Naive thymus-derived CD8-positive, alpha-beta T cell (primary cell): ENCODE measurements at places on chromosomes 2 and 18.

DNA sequence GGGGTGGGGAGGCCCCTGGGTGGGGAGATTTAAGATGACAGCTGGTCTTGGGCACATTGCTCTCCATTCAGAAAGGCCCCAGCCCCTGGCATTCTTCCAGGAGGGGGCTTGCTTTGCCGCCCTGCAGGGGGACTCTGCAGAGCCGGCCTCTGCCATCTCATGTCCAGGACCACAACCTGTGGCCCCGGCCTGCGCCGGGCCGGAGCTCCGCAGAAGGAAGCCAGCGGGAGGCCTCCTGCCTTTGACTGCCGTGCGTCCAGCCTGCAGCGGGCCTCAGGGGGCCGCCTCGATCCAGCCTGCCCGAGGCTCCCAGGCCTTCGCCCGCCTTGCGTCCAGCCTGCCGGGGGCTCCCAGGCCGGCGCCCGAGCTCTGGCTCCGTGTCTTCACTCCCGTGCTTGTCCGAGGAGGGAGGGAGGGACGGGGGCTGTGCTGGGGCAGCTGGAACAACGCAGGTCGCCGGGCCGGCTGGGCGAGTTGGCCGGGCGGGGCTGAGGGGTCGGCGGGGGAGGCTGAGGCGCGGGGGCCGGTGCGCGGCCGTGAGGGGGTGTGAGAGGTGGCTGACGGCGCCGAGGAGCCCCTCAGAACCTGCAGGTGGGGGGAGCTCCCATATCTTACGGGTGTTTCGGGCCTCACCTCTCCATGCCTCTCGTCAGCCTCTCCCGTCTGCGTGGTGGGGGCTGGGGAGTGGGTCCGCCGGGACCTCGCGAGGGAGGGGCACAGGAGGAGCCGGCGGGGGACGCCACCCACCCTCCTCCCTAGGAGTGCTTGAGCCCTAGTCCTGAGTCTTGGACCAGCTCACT is 20.4 kb downstream of the GPC1 start:
- no peak for DNase-seq

DNA sequence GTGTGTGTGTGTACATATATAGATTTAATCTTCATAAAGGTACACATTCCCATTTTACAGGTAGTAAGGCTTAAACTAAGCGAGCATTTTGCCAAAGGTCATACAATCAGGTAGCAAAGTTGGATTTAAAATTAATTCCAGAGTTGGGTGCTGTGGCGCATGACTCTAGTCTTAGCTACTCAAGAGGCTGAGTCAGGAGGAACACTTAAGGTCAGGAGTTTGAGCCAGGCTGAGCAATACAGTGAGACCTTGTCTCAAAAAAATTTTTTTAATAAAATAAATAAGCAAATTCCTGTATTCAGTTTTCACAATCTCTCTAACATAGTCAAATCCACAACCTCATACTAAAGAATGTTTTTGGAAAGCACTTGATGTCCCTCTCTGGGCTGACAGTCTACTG is 111.5 kb upstream of the LDLRAD4 start:
- DNase-seq: no peak

DNA sequence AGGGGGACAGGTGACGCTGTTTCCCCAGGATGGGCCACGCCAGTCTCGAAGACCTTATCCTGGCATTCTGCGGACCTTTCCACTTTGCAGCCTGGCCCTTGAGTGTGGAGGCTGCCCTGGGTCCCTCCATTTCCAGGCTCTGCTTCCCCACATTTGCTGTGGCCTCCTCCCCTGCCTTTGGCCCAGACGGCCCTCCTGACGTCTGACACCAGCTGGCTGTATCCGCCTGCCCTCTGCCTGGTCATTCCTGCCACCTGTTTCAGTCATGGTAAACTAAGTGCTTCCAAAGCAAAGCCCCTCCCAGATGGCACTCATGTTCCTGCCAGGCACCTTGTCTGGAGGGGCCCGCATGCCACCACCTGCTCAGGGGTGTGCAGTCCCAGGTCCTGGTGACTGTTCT is 95.1 kb downstream of the ASB1 start:
- DNase-seq: no peak

- no peak for DNase-seq
These were observed 52.8 kb upstream of the PMAIP1 start for GRCh38 chr18:59846814-59847490.

- no peak for DNase-seq
These were observed 104.5 kb downstream of the TDRD15 start for GRCh38 chr2:21228041-21228895.

DNA sequence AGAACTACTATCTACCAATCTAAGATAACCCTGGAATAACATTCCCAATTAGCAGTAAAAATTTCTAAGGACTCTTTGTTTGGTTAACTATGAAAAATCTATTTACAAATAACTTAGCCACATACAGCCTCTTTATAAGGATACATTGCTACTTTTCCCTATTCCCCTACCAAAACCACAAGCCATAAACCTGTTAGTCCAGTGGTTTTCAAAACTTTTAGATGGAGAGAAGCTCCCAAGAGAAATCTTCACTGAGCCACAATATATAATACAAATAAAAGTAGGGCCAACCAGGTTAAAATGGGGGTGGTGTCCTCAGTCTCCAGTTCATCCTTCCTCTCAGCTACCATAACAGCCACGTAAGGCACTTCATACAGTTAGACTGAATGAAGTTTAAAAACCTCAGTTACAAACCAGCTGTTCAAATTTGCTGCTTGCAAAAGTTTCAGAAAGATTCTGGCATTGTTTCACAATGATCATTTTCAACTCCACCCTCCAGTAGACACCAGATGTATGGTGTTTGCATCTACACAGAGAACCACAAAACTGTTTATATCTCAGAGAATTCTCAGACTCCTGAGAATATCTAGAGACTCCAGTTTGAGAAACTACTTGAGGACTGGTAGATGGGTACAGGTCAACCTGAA is 26.0 kb downstream of the SOS1 start:
- no peak for DNase-seq

GRCh38 chr2:102703305-102703704 is 58.5 kb upstream of the TMEM182 start:
- DNase-seq: no peak

DNA sequence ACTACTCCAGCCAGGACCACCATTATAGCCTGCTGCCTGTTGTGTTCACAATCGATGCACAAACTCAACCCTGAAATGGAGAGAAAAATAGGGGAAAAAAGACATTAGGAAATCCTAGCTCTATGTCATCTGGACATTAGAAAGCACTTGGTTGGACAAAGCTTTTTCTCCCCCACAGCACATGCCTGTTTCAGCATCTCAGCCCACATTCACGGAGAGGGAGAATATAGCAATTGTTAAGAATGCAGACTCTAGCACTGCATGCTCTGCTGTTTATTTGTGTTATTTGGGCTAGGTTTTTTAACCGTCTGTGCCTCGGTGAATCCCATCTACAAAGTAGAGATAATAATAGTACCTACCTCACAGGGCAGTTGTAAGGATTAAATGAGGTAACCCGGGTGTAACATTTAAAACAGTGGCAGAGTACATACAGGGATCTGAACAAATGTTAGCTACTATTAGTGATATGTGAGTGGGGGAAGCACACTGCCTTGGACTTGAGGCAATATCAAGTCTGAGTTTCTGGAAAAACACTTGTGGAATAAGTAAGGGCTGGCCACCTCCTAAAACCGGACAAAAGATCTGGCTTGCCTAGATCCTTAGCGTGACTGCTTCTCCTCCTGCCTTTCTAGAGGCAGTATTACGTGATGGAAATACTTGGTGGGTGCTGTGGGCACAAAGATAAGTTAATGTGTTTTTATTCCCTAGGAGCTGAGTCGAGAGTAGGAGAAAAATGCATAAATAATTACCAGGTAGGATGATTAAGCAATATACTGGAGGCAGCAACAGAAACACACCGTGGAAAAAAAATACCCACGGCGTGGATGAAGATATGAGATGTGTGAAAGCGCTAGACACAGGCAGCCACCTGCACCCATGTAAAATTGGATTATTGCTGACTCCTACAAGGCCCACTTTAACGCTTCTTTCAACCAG is 1.0 kb upstream of the PPP1CB start:
- DNase-seq: no peak

GRCh38 chr2:101295895-101296294 is 12.6 kb downstream of the RNF149 start:
- no peak for DNase-seq

GRCh38 chr2:192546565-192546964 is 351.8 kb upstream of the TMEFF2 start:
- DNase-seq: no peak

- DNase-seq: no peak
These were observed 64.4 kb downstream of the CIB4 start for GRCh38 chr2:26576565-26577441.

DNA sequence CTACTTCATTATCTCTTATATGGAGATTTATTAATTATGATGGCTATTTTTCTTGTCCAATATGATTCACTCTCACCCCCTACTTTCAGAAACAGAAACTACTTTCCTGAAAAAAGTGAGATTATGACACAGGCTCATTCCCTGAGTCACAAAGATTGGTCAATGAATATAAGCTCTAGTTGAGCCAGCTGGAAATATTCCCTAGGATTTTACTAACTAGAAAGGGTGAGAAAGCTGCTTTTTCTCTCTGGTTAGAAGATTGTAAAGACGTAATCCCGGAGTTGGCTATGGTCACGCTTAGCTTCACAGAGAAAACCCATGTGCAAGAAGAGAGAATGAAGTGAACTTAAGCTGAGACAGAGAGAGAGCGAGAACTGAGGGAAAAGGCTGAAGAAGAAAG is 223.7 kb upstream of the SMAD7 start:
- no peak for DNase-seq

- DNase-seq: no peak
These were observed 189.5 kb downstream of the DOK6 start for GRCh38 chr18:69590150-69590549.

GRCh38 chr2:138492160-138492559 is 9.4 kb upstream of the SPOPL start:
- no peak for DNase-seq

GRCh38 chr18:34772887-34773286 is 62.8 kb downstream of the DTNA start:
- no peak for DNase-seq

DNA sequence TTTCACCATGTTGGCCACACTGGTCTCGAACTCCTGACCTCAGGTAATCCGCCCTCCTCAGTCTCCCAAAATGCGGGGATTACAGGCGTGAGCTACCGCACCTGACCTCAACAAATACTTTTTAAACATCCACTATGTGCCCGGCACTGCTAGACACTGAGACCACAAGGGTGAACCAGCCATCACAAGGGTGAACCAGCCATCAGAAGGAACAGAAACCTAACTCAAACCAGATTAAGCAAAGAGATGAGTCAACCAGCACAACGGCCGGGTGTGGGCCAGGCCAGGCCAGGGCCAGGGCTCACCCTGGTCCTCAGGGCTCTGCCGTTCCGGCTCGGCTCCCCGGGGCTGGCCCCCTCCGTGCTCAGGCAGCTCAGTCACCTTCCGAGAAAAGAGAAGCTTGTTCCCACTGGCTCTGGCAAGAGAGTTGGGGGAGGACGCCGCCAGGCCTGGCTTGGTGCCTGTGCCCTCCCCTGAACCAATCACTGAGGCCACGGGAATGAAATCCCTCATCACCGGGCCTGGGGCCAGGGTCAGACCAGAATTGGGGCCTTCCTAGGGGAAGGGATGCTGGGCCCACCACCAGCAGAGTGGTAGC is 4.4 kb downstream of the TEX44 start:
- DNase-seq: no peak

- peak; percentile 81 for DNase-seq
These were observed 18.3 kb upstream of the CXCR4 start for GRCh38 chr2:136135921-136136906.

DNA sequence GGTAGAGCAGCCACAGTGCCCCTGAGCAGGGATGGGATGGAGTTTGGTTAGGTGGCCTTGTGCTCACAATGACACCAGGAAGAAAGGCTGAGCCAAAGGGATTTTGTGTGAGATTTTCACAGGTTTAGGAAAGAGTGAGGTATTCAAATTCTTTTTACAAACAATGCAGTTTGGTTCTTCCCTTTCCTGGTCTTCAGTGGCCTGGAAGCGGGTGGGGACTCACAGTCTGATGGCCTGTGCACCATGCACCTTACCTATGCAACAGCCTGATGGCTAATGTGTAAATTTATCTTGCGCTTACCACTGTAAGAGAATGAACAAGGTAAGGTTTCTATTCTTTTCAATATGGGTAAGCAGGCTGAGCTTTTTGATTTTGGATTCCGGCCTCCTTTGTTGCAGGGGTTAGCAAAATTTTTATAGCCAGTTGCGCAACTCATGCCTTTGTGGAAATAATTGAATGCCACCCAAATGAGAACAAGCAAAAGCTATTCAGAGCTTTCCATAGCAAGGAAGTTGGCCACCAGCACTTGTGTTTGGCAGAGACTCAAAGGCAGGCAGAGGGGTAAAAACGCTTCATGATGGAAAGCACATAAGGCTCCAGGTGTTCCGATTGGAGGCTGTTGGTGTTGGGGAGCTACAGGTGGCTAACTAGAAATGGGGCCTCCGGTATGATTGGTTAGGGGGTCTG is 23.8 kb upstream of the IL1R2 start:
- DNase-seq: no peak

DNA sequence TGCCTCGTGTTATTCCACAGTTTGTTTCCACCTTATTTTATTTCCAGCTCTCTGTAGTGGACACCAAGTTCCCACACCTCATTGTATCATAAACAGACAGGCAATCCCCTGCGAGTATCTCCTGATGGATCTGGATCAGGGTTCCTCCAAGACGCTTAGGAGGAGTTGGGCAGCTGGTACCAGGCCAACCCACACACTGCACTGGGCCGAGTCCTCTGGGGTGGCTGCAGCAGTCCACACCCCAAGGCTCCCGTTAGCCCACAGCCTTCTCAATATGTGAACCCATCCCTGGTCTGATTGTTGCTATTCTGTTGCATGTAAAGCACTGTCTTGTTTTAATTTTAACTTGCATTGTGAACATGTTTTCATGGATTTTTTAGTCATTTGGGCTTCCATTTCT is 178.8 kb upstream of the RAB6C start:
- DNase-seq: no peak

DNA sequence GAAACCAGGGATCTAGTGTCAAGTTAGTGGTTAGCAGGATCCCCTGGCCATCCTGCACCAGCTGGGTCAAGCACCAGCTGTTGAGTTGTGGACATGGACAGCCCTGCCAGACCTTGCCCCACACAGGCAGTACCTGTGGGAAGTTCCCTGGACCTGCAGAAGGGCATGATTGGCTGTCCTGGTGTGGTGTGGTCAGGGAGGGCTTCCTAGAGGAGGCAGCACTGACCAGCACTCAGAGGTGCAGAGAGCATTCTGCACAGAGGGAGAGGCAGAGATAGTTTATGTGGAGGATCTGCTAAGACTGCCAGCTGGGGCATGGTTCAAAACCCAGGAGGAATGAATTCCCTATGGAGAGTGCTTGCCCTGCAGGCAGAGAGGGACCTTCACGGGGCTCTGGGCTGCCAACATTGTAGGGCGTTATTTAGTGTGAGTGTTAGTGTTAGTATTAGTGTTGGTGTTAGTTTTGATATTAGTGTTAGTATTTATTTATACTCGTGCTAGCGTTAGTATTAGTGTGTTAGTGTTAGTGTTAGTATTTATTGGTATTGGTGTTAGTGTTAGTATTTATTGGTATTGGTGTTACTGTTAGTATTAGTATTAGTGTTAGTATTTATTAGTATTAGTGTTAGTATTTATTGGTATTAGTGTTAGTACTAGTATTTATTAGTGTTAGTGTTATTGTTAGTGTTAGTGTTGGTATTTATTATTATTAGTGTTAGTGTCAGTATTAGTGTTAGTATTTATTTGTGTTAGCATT is 31.9 kb downstream of the TWIST2 start:
- DNase-seq: no peak
